ENCODE measurements at places on chromosomes 3 and 15. TPM values are rescaled to one million over a fixed set of nuclear protein-coding genes. Genes with fewer than 3 reads are reported as not detected.

POPDC2 gene
- 0.13 TPM for total RNA-seq

ALDH1L1 gene
- not detected for total RNA-seq

IGDCC3 gene
- total RNA-seq, result 0.08 TPM

RCCD1 gene
- 20.8 TPM for total RNA-seq

GRAMD2A gene
- total RNA-seq, result not detected

ARPP21 gene
- total RNA-seq, result 0.24 TPM

RAB8B gene
- total RNA-seq, result 39.0 TPM
